Tibial nerve (tissue), 4 donors: ENCODE measurements at places on chromosomes 6 and 20. TPM values are rescaled to one million over a fixed set of nuclear protein-coding genes. Genes with fewer than 3 reads are reported as not detected.

DNA sequence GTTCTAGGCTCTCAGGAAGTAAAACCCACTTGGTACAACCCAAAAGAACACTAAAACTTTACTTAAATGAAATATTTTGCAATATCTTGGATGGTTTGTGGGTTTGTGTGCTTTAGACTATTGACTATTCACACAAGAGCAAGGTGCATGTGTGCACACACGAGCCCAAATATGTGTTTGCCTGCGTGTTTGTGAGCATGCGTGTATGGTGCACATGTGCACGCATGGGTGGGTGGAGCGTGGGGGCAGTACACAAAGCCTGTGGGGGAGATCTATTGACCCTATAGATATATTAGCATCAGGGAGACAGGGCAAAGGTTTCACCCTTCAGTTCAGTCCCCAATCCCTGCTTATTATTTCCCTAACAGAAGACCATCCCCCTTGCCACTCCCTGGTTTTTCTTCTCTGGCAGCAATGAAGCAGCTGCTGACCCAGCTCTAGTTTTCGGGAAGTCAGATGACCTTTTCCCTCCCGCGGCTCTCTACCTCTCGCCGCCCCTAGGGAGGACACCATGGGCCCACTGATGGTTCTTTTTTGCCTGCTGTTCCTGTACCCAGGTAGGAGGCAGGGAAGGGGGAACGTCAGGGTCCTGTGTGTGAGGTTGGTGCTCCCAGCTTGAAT is at the start of gene C2:
Gene C2, plus strand, starts transcription at position 476 of the 621 bp plus-strand sequence. Its CDS starts 36 bp downstream, at position 512.
- H3K27me3 ChIP-seq = no peaks in the 10 kb centered on the region
- H3K4me1 ChIP-seq = no peaks in the 10 kb centered on the region
- peak within 1 kb of the TSS; percentile 19 for H3K27ac ChIP-seq
- H3K36me3 ChIP-seq = no peaks in the 10 kb centered on the region

Gene SOBP
- 18.4 TPM for total RNA-seq

Gene MICB
- total RNA-seq = 1.0 TPM

DNA sequence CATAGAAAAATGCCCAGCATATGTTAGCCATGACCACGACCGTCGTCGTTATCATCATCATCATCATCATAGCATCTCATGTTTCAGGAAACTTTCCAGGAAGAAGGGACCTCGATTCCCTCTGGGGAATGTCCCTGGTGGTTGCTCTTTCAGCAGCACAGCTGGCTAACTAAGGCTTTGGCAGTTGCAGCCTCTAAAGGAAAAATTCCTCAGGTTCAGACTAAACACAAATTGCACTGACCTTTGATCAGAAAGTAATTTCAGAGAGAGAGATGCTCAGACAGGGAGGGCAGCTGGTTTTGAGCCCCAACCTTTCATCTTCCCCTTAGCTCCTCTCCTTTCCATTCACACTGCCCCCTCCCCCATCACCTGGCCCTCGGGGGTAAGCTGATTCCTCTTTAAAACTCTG is 5.6 kb upstream of the CFB start:
- H3K27me3 ChIP-seq = no peaks in the 10 kb centered on the region
- H3K27ac ChIP-seq = no peak overlapping the region
- peaks cover 4% of the 10 kb centered on the region for H3K4me1 ChIP-seq
- no peak for DNase-seq

GRCh38 chr20:50460608-50461267 is 49.4 kb upstream of the PTPN1 start:
- H3K36me3 ChIP-seq = no peaks in the 10 kb centered on the region
- H3K27me3 ChIP-seq = no peaks in the 10 kb centered on the region
- peak; percentile 89 for DNase-seq
- H3K4me1 ChIP-seq = peaks cover 38% of the 10 kb centered on the region
- H3K27ac ChIP-seq = peak overlapping the region; percentile 80
- H3K4me3 ChIP-seq = no peak overlapping the region

- H3K4me3 ChIP-seq = no peak overlapping the region
- no peak for DNase-seq
- no peaks in the 10 kb centered on the region for H3K27me3 ChIP-seq
- no peaks in the 10 kb centered on the region for H3K4me1 ChIP-seq
These were observed 81.1 kb downstream of the MAFB start for GRCh38 chr20:40607927-40608326.

Gene EYS
- under 0.01 TPM for total RNA-seq

DNA sequence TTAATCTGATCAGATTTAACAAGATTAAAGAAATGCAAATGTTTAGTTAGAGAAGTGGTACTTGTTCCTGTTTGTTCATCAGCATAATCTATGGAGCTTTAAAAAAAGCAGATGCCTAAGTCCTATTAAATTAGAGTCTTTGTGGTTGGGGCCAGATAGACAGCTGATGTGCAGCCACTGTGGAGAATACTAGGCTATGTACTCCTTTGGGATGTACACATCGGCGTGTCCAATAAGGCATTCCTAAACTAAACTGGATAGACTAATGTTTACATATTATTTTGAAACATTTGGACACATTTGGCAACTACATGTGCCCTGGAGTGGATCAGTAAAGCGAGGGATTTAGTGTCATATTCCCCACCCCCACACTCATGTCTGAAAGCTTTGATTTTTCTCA is 459.5 kb downstream of the LMBRD1 start:
- no peak overlapping the region for H3K27ac ChIP-seq
- DNase-seq = no peak
- no peaks in the 10 kb centered on the region for H3K36me3 ChIP-seq
- no peaks in the 10 kb centered on the region for H3K4me1 ChIP-seq
- no peak overlapping the region for H3K4me3 ChIP-seq

- H3K4me1 ChIP-seq = peaks cover 73% of the 10 kb centered on the region
- no peak for DNase-seq
- H3K36me3 ChIP-seq = peaks cover 18% of the 10 kb centered on the region
- H3K27ac ChIP-seq = no peak overlapping the region
These were observed 10.1 kb downstream of the MTCH1 start for GRCh38 chr6:36976007-36976264.

Gene DEFB129
- not detected for total RNA-seq

Gene PRND
- total RNA-seq = not detected

- no peak for DNase-seq
- H3K4me1 ChIP-seq = no peaks in the 10 kb centered on the region
- H3K36me3 ChIP-seq = no peaks in the 10 kb centered on the region
- no peak overlapping the region for H3K4me3 ChIP-seq
These were observed 32.7 kb downstream of the LYRM2 start for GRCh38 chr6:89605861-89606260.

DNA sequence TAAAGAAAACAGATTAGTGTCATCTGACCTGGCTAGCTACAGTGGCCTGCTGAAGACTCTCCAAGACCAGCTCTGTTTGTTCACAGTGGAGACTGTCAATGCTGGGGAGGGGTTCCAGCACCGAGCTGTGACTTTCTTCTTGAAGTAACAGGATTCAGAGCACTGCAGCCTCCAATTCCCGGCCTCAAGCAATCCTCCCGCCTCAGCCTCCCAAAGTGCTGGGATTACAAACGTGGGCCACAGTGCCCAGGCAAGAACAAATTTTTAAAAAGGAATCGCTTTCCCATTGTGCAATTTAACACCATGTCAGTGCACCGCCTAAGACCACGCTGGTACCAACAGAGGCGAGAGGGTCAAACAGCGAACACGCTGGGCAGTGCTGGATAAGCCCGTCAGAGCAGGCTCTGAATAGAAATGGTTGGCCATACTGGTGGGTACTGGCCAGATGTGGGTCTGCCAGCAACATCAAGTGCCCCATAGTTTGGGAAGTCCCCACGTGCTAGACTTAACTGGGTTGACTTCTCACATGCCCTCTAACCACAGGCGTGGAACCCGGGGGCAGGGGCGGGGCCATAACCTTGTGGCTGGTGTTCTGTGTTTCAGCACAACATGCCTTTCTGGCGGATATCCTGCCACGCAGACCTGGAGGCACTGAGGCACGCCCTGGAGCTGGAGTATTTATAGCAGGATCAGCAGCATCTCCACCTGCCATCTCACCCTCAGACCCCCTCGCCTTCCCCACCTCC is 168.9 kb downstream of the ZMYND8 start:
- H3K4me3 ChIP-seq = no peak overlapping the region
- H3K27ac ChIP-seq = no peak overlapping the region
- H3K36me3 ChIP-seq = no peaks in the 10 kb centered on the region
- no peaks in the 10 kb centered on the region for H3K27me3 ChIP-seq
- H3K4me1 ChIP-seq = no peaks in the 10 kb centered on the region
- no peak for DNase-seq

Gene RSPO3
- total RNA-seq = 10.2 TPM

Gene SRMS
- not detected for total RNA-seq

- H3K36me3 ChIP-seq = peaks cover 52% of the 10 kb centered on the region
- DNase-seq = no peak
- H3K27me3 ChIP-seq = no peaks in the 10 kb centered on the region
- no peak overlapping the region for H3K4me3 ChIP-seq
These were observed 30.8 kb upstream of the APMAP start for GRCh38 chr20:25023356-25023755.

DNA sequence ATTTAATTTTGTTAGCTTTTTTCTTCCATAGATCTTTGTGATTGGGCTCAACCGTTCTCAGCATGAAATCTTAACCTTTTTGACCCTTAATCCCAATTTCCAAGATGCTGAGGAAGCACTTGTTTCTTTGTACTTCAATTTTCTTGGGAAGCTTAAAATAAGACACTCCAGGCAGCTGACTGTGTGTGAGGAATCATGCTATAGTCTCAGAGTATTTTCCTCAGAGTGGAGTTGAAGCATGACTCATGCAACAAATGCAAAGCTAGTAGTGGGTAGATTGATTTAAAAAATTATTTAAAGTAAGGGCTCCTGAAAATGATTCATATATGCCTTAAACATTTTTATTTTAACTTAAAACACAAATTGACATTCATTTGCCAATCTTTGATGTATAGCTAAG is 168.7 kb downstream of the BTBD3 start:
- no peaks in the 10 kb centered on the region for H3K4me1 ChIP-seq
- H3K27me3 ChIP-seq = no peaks in the 10 kb centered on the region
- H3K36me3 ChIP-seq = no peaks in the 10 kb centered on the region
- H3K27ac ChIP-seq = no peak overlapping the region

Gene TSPYL1
- 43.9 TPM for total RNA-seq

DNA sequence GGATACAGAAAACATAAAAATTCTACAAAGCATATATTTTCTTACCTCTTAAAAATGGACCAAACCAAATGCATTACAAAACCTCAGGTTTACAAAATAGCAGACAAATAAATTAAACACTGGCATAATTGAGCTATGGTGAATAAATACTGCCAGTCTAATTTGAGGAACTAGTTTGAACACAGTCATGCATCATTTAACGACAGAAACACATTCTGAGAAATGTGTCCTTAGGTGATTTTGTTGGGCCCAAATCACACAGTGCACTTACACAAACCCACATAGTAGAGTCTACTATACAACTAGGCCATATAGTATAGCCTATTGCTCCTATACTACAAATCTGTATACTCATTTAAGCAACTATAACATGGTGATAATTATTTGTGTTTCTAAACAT is 215.6 kb downstream of the FOXC1 start:
- peaks cover 11% of the 10 kb centered on the region for H3K4me1 ChIP-seq
- no peak for DNase-seq
- no peaks in the 10 kb centered on the region for H3K27me3 ChIP-seq
- no peak overlapping the region for H3K4me3 ChIP-seq
- peaks cover 8% of the 10 kb centered on the region for H3K36me3 ChIP-seq

- H3K27me3 ChIP-seq = no peaks in the 10 kb centered on the region
- H3K4me3 ChIP-seq = no peak overlapping the region
- H3K27ac ChIP-seq = no peak overlapping the region
- H3K36me3 ChIP-seq = peaks cover 45% of the 10 kb centered on the region
- no peaks in the 10 kb centered on the region for H3K4me1 ChIP-seq
These were observed 18.9 kb downstream of the MANBAL start for GRCh38 chr20:37308086-37309050.

GRCh38 chr6:26257272-26257671 is 107.7 kb upstream of the BTN3A2 start:
- H3K27me3 ChIP-seq = peaks cover 77% of the 10 kb centered on the region
- DNase-seq = no peak
- H3K4me1 ChIP-seq = no peaks in the 10 kb centered on the region
- no peak overlapping the region for H3K27ac ChIP-seq
- H3K36me3 ChIP-seq = no peaks in the 10 kb centered on the region
- H3K4me3 ChIP-seq = no peak overlapping the region

GRCh38 chr6:134520181-134521115 is 202.5 kb upstream of the SGK1 start:
- H3K27me3 ChIP-seq = no peaks in the 10 kb centered on the region
- H3K4me1 ChIP-seq = no peaks in the 10 kb centered on the region
- DNase-seq = no peak
- H3K27ac ChIP-seq = no peak overlapping the region
- H3K36me3 ChIP-seq = no peaks in the 10 kb centered on the region
- no peak overlapping the region for H3K4me3 ChIP-seq

- DNase-seq = no peak
- H3K36me3 ChIP-seq = no peaks in the 10 kb centered on the region
- no peaks in the 10 kb centered on the region for H3K4me1 ChIP-seq
- no peaks in the 10 kb centered on the region for H3K27me3 ChIP-seq
These were observed 213.6 kb upstream of the HTR1E start for GRCh38 chr6:86723729-86724128.

Gene ERVFRD-1
- total RNA-seq = 0.42 TPM

- no peaks in the 10 kb centered on the region for H3K4me1 ChIP-seq
- H3K4me3 ChIP-seq = no peak overlapping the region
- no peak overlapping the region for H3K27ac ChIP-seq
- no peak for DNase-seq
These were observed 215.4 kb downstream of the TBC1D7 start for GRCh38 chr6:13112921-13113320.

Gene EMILIN3
- total RNA-seq = 1.8 TPM

- H3K4me3 ChIP-seq = no peak overlapping the region
- H3K27me3 ChIP-seq = no peaks in the 10 kb centered on the region
- H3K27ac ChIP-seq = no peak overlapping the region
- no peaks in the 10 kb centered on the region for H3K4me1 ChIP-seq
- no peak for DNase-seq
These were observed 35.6 kb upstream of the TRAM2 start for GRCh38 chr6:52612336-52613054.

Gene BTNL2
- not detected for total RNA-seq

GRCh38 chr6:1039746-1040145 is 272.2 kb upstream of the FOXQ1 start:
- no peaks in the 10 kb centered on the region for H3K36me3 ChIP-seq
- H3K27me3 ChIP-seq = no peaks in the 10 kb centered on the region
- no peaks in the 10 kb centered on the region for H3K4me1 ChIP-seq
- H3K4me3 ChIP-seq = no peak overlapping the region
- no peak for DNase-seq

GRCh38 chr20:63402860-63403220 is 41.7 kb upstream of the CHRNA4 start:
- no peak overlapping the region for H3K27ac ChIP-seq
- no peak overlapping the region for H3K4me3 ChIP-seq

- H3K4me1 ChIP-seq = no peaks in the 10 kb centered on the region
- H3K27me3 ChIP-seq = no peaks in the 10 kb centered on the region
- H3K27ac ChIP-seq = peak overlapping the region; percentile 33
- DNase-seq = no peak
- no peak overlapping the region for H3K4me3 ChIP-seq
These were observed 13.8 kb downstream of the RNF144B start for GRCh38 chr6:18400831-18401446.

Gene DEFB118
- not detected for total RNA-seq

Gene LY6G5C
- not detected for total RNA-seq

GRCh38 chr6:16741112-16742016 is 19.9 kb downstream of the ATXN1 start:
- H3K27ac ChIP-seq = peak overlapping the region; percentile 74
- H3K4me3 ChIP-seq = no peak overlapping the region
- no peaks in the 10 kb centered on the region for H3K27me3 ChIP-seq
- no peak for DNase-seq
- H3K4me1 ChIP-seq = no peaks in the 10 kb centered on the region
